Muscle of arm (tissue), 14 donors: ENCODE measurements at places on chromosomes 3 and 15. TPM values are rescaled to one million over a fixed set of nuclear protein-coding genes. Genes with fewer than 3 reads are reported as not detected.

DNA sequence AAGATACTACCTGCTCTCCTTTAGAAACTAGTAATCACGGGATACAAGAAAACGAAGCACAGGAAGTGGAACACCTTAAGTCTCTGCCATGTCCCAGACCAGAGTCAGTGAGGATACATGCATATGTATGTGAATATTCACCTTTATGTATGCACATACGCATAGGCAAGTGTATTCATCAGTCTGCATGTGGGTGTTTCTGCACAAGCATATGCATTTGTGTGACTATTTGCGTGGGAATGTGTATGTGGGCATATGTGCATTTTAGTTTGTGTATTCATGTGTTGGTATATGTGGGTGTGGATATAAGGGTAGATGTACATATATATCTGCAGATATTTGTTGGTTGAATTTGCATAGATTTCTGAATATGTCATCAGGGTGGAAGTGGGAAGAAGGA lies 889.7 kb downstream of the AGBL1 start:
- DNase-seq: no peak

- DNase-seq: no peak
Measured at GRCh38 chr3:143657391-143657790, 190.9 kb downstream of the SLC9A9 start.

The SPSB4 gene
- polyA plus RNA-seq: 20.6 TPM

- no peak for DNase-seq
Measured at GRCh38 chr3:62238431-62238830, 134.9 kb downstream of the FEZF2 start.

The MORC1 gene
- polyA plus RNA-seq: not detected

- DNase-seq: no peak
Measured at GRCh38 chr3:53808496-53808895, 37.7 kb downstream of the CHDH start.

DNA sequence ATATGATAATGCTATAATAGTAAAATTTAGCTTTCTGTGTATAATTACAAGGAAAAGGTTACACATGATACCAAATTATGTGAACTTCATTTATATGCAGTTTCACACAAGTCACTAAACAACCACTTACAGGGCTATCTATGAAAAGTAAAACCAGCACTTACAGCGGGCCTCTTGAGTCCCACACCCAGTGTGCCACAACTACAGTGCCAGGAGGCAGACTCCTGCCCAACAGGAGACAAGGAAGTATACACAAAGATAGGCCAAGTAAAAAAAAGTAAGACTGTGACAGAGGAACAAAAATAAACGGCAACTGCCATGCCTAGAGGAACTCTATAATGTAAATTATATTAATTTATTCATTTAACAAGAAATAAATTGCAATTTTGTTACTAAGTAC lies 53.4 kb upstream of the NEK10 start:
- no peak for DNase-seq

DNA sequence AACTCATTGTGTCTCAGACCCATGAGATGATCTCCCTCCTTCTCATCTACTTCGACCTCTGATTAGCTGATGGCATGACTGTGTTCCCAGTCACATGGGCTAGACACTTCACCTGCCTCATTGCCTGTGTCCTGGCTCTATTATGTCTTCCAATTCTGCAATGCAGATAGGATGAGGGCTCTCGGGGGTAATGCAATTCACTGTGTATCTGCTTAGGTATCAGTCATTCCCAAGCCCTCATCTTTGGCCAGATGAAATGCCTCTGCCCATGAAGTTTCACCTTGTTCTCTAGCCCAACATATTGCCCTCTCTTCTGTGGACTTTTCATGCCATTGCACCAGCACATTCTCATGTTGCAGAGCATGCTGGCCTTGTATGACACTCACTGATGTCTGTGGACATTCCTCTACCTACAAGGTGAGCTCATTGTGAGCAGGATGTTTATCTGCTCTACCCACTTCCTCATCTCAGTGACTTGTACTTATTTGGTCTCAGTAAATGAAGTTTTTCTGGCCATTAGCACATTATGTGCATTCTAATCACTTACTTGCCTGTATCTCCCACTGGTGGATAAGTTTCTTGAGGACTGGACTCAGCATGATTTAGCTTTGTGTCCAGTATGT lies 32.3 kb downstream of the MOBP start:
- no peak for DNase-seq

The OXTR gene
- 4.7 TPM for polyA plus RNA-seq

DNA sequence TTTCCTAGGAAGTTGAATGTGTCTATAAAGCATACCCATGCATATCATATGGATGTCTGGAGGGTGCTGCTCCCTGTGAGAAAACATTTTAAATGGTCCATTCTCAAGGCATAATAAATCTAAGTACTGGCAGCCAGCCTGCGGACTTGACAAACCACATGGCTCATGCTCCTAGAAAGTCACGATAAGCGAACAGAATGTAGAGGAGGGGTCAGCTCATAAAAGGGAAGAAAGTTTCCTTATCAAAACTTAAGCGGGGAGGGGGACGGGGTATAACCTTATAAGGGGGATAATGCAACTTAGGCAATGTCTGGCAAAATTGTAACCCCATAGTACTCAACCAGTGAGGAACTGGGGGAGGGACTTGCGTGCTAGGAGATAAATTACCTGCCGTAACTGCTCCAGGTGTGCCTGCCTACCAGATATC lies 159.8 kb upstream of the LMCD1 start:
- DNase-seq: no peak

The NME9 gene
- 0.56 TPM for polyA plus RNA-seq
